ENCODE measurements at places on chromosomes 13 and 19.

GRCh38 chr19:37635076-37636056, 19.9 kb downstream of the ZFP30 start:
- no peaks in the 10 kb centered on the region for H3K27me3 ChIP-seq
- peaks cover 79% of the 10 kb centered on the region for H3K36me3 ChIP-seq
- no peaks in the 10 kb centered on the region for H3K4me1 ChIP-seq
- no peak for DNase-seq
- no peak overlapping the region for H3K27ac ChIP-seq
- H3K4me3 ChIP-seq: no peak overlapping the region

DNA sequence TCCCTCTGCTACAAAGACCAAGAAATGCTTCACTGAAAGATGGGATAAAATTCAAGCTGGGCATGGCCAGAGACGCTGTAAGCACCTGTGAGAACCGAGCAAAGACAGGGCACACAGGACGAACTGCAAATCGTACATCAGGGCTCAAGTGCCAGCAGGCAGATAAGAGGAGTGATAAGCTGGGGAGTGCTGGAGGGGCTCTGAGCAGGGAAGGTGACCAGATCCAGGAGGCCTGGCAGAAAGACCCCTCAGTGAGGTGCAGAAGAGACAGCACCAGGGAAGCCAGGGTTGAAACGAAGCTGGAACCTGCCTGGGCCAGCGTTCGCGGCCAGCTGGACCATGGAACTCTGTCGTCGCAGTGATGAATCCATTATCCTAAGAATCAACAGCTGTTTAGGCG, 10.2 kb downstream of the RAB20 start:
- peak overlapping the region; percentile 54 for H3K27ac ChIP-seq
- no peak overlapping the region for H3K4me3 ChIP-seq
- H3K27me3 ChIP-seq: no peaks in the 10 kb centered on the region
- no peaks in the 10 kb centered on the region for H3K36me3 ChIP-seq

DNA sequence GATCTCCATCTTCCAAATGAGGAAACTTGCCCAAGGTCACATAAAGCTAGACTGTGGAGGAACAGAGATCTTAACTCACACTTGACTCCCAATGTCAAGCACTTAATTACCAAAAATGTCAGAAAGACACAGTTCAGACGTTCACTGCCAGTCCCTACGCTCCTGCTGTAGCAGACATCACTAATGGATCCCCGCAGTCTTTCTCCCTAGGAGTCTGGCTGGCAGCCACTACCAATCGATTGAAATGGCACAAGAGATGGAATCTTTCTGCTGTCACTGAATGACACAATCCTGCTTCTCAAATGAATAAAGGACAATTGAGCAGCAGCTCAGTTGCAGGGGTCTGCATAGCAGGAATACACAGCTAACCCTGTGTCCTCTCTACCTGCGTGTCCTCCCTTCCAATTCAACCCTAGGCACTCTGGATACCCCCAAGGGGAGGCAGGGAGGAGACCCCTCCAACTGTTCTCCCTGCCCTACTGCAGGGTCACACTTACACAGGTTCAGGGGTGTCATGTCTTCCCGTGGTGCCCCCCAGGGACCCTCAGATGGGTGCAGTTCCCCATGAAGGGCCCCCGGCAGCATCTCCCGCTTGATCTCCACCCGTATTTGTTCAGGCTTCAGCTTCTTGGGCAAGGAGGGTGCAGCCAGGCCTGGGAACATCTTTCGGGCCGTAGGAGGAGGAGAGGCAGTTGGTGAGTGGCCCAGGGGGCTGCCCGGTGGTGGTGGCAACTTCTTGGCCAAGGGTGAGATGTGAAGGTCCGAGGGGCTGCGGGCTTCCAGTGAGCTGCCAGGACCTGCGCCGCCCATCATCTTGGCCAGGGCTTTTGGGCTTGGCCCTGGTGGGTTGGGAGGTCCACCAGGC, 7.9 kb upstream of the AKAP8L start:
- no peaks in the 10 kb centered on the region for H3K27me3 ChIP-seq
- no peak overlapping the region for H3K4me3 ChIP-seq
- H3K4me1 ChIP-seq: no peaks in the 10 kb centered on the region
- H3K27ac ChIP-seq: no peak overlapping the region
- H3K36me3 ChIP-seq: peaks cover 46% of the 10 kb centered on the region

DNA sequence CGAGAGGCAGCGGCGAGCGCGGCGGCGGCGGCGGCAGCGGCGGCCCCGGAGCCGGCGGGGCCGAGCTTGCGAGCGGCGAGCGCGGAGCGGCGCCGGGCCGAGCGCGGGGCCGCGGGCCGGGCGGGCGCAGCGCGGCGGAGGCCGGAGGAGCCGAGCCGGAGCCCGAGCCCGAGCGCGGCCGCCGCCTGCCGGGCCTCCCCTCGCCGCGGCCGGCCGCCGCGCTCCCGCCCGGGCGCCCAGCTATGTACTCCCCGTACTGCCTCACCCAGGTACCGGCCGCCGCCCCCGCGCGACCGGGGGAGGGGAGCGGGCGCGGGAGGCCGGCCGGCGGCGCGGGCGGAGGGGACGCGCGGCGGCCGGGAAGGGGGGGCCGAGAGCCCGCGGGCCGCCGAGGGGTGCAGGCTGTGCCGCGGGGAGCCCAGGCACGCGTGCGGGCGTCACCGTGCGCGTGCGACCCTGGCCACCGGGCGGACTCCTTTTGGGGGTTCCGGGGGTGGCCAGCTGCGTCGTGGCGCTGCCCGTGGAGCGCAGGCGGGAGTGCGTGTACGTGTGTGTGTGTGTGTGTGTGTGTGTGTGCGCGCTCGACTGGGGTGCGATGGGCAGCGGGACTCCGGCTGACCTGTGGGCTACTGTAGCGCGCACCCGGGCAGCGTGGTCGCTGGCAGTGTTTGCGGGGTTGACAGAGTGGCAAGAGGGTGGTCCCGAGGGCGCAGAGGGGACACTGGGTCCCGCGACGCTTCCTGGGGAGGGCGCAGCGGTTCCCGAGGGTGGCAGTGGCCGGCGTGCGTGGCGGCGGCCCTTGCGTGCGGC, 526 bp downstream of the NFIX start:
- no peaks in the 10 kb centered on the region for H3K36me3 ChIP-seq
- H3K27me3 ChIP-seq: no peaks in the 10 kb centered on the region
- no peak for DNase-seq
- peaks cover 50% of the 10 kb centered on the region for H3K4me1 ChIP-seq
- peak overlapping the region; percentile 85 for H3K4me3 ChIP-seq

GRCh38 chr13:28542804-28543203, 47.9 kb upstream of the FLT1 start:
- no peaks in the 10 kb centered on the region for H3K4me1 ChIP-seq
- DNase-seq: no peak
- H3K36me3 ChIP-seq: no peaks in the 10 kb centered on the region
- H3K27ac ChIP-seq: no peak overlapping the region
- H3K27me3 ChIP-seq: no peaks in the 10 kb centered on the region

GRCh38 chr19:55209693-55210472, 582 bp upstream of the PTPRH start:
- H3K4me1 ChIP-seq: peaks cover 6% of the 10 kb centered on the region
- H3K36me3 ChIP-seq: no peaks in the 10 kb centered on the region
- DNase-seq: no peak
- peaks cover 21% of the 10 kb centered on the region for H3K27me3 ChIP-seq
- no peak overlapping the region for H3K27ac ChIP-seq

- H3K4me3 ChIP-seq: no peak overlapping the region
- DNase-seq: no peak
- peaks cover 5% of the 10 kb centered on the region for H3K36me3 ChIP-seq
- H3K4me1 ChIP-seq: no peaks in the 10 kb centered on the region
- no peaks in the 10 kb centered on the region for H3K27me3 ChIP-seq
- peak overlapping the region; percentile 98 for H3K27ac ChIP-seq
Measured at GRCh38 chr13:50070186-50070585, 54.9 kb downstream of the KCNRG start.

- H3K27ac ChIP-seq: no peak overlapping the region
- DNase-seq: no peak
- H3K4me1 ChIP-seq: no peaks in the 10 kb centered on the region
- no peaks in the 10 kb centered on the region for H3K36me3 ChIP-seq
Measured at GRCh38 chr13:46861959-46862358, 34.9 kb downstream of the HTR2A start.

DNA sequence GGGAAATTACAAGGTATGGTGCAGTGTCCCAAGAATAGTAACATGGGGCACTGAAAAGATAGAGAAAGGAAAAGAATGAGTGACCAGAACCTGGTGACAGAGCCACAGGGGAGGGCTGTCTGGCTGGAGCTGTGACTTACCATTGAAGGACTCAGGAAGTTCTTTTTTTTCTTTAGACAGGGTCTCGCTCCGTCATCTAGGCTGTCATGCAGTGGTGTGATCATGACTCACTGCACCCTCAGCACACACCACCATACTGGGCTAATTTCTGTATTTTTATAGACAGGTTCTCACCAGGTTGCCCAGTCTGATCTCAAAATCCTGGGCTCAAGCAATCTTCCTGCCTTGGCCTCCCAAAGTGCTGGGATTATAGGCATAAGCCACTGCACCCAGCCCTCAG, 8.8 kb upstream of the CPB2 start:
- no peak for DNase-seq
- no peaks in the 10 kb centered on the region for H3K36me3 ChIP-seq
- H3K27me3 ChIP-seq: no peaks in the 10 kb centered on the region
- H3K4me3 ChIP-seq: no peak overlapping the region

DNA sequence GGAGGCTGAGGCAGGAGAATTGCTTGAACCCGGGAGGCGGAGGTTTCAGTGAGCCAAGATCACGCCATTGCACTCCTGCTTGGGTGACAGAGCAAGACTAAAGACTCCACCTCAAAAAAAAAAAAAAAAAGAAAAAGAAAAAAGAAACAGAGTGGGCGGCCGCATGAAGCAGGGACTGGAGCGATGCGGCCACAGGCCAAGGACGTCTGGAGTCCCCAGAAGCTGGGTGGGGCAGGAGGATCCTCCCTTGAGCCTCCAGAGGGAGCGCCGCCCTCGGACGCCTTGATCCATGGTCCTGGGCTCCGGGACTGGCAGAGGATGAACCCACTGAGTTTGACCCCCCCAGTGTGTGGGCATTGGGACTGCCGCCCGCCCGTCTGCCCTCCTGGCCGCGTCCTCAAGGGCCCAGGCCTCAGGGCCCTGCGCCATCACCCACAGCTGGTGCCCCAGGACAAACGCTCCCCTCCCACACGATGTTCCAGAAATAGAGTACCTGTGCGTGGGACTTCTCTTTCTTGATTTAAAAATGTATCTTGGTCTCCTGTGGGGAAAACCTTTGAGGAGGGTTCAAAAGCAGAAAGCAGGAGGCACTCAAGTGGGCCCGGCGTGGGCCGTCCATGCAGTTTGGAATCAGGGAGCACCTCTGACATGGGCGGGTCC, 15.5 kb downstream of the BTBD2 start:
- no peaks in the 10 kb centered on the region for H3K4me1 ChIP-seq
- H3K4me3 ChIP-seq: no peak overlapping the region
- H3K27me3 ChIP-seq: no peaks in the 10 kb centered on the region
- DNase-seq: no peak
- peaks cover 80% of the 10 kb centered on the region for H3K36me3 ChIP-seq

GRCh38 chr13:79776531-79777295, 295.8 kb downstream of the NDFIP2 start:
- no peak for DNase-seq
- H3K27me3 ChIP-seq: no peaks in the 10 kb centered on the region
- no peak overlapping the region for H3K27ac ChIP-seq
- H3K4me3 ChIP-seq: no peak overlapping the region
- H3K36me3 ChIP-seq: no peaks in the 10 kb centered on the region

DNA sequence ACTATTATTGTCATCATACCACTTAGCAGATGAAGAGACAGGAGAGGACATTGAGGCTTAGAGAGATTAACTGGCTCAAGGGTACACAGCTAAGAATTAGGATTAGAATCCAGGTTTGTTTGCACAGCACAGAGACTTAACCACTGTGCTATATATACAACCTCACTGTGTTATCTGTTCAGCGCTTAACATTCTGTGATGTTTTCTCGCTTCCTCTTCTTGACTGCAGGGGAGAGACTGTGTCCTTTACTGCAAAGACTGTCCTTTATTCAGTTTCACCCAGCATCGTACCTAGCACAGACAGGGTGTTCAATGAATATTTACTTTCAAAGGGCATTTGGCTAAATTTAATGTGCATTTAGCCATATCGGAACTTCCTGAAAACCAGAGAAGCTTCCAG, 54.9 kb upstream of the PCDH8 start:
- H3K27ac ChIP-seq: no peak overlapping the region
- H3K4me1 ChIP-seq: no peaks in the 10 kb centered on the region
- H3K36me3 ChIP-seq: no peaks in the 10 kb centered on the region
- H3K4me3 ChIP-seq: no peak overlapping the region
- no peak for DNase-seq

- H3K27ac ChIP-seq: no peak overlapping the region
- no peak overlapping the region for H3K4me3 ChIP-seq
- H3K36me3 ChIP-seq: no peaks in the 10 kb centered on the region
- H3K27me3 ChIP-seq: no peaks in the 10 kb centered on the region
- no peaks in the 10 kb centered on the region for H3K4me1 ChIP-seq
- no peak for DNase-seq
Measured at GRCh38 chr13:73082471-73082870, 23.7 kb downstream of the KLF5 start.

GRCh38 chr19:31127134-31127967, 221.9 kb downstream of the TSHZ3 start:
- H3K4me3 ChIP-seq: no peak overlapping the region
- no peaks in the 10 kb centered on the region for H3K36me3 ChIP-seq
- H3K4me1 ChIP-seq: no peaks in the 10 kb centered on the region
- no peaks in the 10 kb centered on the region for H3K27me3 ChIP-seq

Measured in tibial artery (tissue), 4 donors.